ENCODE measurements at places on chromosomes 1 and 21. TPM values are rescaled to one million over a fixed set of nuclear protein-coding genes. Genes with fewer than 3 reads are reported as not detected.

- no peaks in the 10 kb centered on the region for H3K27me3 ChIP-seq
- H3K36me3 ChIP-seq: no peaks in the 10 kb centered on the region
- no peak for DNase-seq
- no peak overlapping the region for H3K27ac ChIP-seq
Observed at GRCh38 chr1:83845437-83846071, 153.4 kb downstream of the TTLL7 start.

DNA sequence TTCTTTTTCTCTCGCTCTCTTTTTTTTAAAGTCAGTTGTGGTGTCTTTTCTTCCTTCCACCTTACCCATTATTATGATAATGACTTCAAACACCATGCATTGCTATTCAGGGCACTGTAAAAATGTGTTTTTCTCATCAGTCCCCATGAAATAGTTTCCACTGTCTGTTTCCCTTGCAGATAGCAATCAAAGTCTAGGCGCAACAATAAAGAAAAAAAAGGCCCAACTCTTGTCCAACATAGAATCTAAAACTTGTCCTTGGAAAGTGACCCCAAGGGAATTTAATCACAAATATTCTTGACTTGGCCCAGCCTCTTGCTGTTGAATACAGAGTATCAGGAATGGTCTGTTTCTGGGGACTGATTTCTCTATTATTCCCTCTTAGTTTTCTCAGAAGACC lies 382.5 kb downstream of the PLPP3 start:
- H3K4me3 ChIP-seq: no peak overlapping the region
- no peaks in the 10 kb centered on the region for H3K27me3 ChIP-seq
- DNase-seq: no peak
- H3K27ac ChIP-seq: no peak overlapping the region

GRCh38 chr1:246355411-246356230 lies 151.5 kb downstream of the SMYD3 start:
- no peaks in the 10 kb centered on the region for H3K36me3 ChIP-seq
- no peak overlapping the region for H3K27ac ChIP-seq
- H3K4me3 ChIP-seq: no peak overlapping the region
- no peaks in the 10 kb centered on the region for H3K27me3 ChIP-seq

- peaks cover 43% of the 10 kb centered on the region for H3K36me3 ChIP-seq
- DNase-seq: no peak
- H3K4me1 ChIP-seq: peaks cover 5% of the 10 kb centered on the region
- H3K27ac ChIP-seq: no peak overlapping the region
Observed at GRCh38 chr1:116386042-116386441, 13.0 kb downstream of the ATP1A1 start.

DNA sequence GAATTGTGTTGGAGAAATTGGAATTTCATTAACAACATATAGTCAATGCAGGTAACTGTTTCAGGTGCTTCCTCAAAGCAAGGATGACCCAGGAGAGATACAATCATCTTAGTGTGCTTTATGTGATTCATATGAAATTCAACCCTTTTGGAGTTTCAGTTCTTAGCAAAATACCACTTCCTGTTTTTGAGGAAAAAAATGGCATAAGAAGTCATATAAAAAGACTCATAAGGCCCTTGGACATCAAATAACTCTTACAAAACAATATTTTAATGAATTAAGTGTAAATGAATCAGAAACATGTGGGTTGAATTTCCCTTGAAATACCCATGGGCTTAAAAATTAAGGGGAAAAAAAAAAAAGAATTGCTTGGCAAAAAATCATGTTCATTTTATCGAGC lies 926.6 kb downstream of the LTN1 start:
- no peak overlapping the region for H3K27ac ChIP-seq
- no peak overlapping the region for H3K4me3 ChIP-seq
- no peaks in the 10 kb centered on the region for H3K27me3 ChIP-seq
- H3K36me3 ChIP-seq: no peaks in the 10 kb centered on the region
- no peaks in the 10 kb centered on the region for H3K4me1 ChIP-seq
- DNase-seq: no peak

- no peaks in the 10 kb centered on the region for H3K36me3 ChIP-seq
- peaks cover 6% of the 10 kb centered on the region for H3K4me1 ChIP-seq
- H3K4me3 ChIP-seq: no peak overlapping the region
- no peak for DNase-seq
Observed at GRCh38 chr1:176735201-176735600, 272.2 kb downstream of the PAPPA2 start.

LAD1 gene
- total RNA-seq: not detected

AMY2A gene
- total RNA-seq: not detected

AGT gene
- total RNA-seq: 0.36 TPM

PTPN7 gene
- total RNA-seq: 3.0 TPM

SPATA46 gene
- not detected for total RNA-seq

VCAM1 gene
- 11.0 TPM for total RNA-seq

ARHGEF19 gene
- total RNA-seq: not detected

NHLH2 gene
- total RNA-seq: not detected
